Activated T-helper 9 cell treated with anti-CD3 and anti-CD28 coated beads, Interleukin-2, amount 50 U/mL, for 16 hours (primary cell): ENCODE measurements at places on chromosomes 12 and 14.

DNA sequence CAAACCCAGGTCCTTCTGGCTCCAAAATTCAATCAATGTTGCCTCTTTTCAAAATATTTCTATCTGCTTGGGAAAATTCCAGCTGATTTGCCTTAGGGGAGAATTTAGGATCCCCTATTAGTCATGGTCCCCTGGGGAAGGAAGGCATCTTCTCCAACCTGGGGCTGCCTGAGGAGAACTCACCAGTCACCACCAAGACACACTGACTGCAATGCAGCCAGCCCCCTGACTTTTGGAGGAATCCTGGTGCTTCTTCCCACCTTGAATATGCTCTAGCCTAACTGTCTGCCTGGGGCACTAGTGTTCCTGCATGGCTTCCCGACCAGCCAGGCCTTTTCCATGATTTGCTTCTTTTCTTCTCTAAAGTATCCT, 71.8 kb upstream of the BCL2L14 start:
- no peak for DNase-seq

DNA sequence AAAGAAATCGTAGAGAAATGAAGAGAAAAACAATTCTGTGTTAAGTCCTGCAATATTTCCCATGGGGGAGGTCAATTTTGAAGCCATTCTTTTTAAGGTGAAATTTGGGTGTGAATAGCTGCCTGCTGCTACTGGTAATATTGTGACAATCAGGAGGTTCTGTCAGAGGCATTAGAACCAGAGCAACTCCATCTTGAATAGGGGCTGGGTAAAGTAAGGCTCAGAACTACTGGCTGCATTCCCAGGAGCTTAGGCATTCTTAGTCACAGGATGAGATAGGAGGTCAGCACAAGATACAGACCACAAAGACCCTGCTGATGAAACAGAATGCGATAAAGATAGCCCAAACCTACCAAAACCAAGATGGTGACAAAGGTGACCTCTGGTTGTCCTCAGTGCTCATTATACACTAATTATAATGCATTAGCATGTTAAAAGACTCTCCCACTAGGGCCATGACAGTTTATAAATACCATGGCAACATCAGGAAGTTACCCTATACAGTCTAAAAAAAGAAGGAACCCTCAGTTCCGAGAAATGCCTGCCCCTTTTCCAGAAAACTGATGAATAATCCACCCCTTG, 24.8 kb upstream of the MTHFD1 start:
- DNase-seq: no peak

DNA sequence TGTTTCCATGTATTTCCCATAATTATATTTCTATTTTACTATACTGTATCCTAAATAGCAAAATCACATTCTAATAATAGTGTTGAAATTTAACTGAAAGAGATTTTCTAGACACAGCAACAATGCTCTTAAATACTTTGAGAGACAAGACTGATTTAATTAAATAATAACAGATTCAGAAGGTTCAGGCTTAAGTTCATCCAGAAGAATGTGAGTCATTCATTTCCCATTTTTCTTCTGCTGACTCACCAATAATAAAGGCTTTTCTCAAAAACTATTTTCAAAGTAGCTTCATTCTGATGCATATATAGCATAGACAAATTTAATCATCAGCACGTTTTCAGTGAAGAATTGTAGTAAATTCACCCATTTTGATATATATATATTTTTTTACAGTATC, 481.4 kb downstream of the MDGA2 start:
- DNase-seq: no peak

DNA sequence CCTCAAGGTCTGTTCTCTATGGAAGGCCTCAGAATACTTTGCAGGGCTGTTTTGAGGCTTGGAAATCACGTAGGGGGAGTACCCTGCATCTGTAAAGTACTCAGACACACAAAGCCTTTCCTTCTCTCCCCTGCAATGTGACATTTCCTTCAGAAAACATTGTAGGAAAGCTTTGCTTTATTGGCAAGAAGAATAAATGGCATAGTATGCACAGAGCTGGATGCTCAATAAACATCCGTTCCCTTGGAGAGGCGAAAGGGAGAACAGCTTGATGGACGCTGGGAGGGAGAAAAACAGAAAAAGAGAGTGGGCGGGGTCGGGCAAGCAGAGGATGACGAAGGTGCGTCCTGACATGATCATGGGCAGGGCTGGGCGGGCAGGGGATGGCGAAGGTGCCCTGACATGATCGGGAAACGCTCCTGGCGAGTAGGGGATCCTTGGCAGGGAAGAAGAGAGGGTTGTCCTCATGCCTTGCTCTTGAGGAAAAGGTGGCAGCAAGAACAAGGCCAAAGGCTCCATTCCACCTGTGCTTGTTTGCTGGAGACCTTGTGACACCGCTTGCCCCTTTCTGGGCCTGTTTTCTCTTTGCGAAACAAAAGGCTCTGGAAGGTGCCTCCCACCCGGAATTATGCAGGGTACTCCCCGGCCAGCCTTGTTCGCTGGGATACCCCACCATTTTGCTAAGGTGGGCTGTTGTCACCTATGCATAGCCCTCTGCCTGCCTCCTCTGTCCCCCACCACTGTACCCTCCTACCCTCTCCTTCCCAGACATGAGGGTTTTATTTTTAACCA, 21.1 kb downstream of the IRF2BPL start:
- DNase-seq: no peak

GRCh38 chr14:23171222-23171975, 12.1 kb downstream of the SLC7A8 start:
- no peak for DNase-seq

DNA sequence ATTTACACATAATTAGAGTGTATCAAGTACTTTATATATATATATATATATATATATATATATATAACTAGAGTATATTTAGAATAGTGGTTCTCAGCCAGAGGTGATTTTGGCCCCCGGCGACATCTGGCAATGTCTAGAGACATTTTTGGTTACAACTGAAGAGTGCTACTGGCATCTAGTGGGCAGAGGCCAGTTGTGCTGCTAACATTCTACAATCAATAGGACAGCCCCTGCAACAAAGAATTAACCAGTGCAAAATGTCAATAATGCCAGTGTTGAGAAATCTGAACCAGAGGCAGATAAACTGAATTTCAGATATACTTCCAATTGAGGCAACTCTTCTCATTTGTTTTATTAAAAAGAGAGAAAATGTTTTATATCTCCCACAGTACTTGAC, 8.9 kb downstream of the GTF2A1 start:
- DNase-seq: no peak

- no peak for DNase-seq
These were observed 100.6 kb downstream of the HEATR5A start for GRCh38 chr14:31319701-31320100.

- no peak for DNase-seq
These were observed 141.5 kb downstream of the CEP83 start for GRCh38 chr12:94318181-94318580.

GRCh38 chr14:104891664-104892530, 26.8 kb downstream of the CEP170B start:
- no peak for DNase-seq

- DNase-seq: no peak
These were observed 118.1 kb downstream of the RERGL start for GRCh38 chr12:17971850-17972249.

- peak; percentile 66 for DNase-seq
These were observed 418.5 kb downstream of the TMEM121 start for GRCh38 chr14:105944632-105945610.

DNA sequence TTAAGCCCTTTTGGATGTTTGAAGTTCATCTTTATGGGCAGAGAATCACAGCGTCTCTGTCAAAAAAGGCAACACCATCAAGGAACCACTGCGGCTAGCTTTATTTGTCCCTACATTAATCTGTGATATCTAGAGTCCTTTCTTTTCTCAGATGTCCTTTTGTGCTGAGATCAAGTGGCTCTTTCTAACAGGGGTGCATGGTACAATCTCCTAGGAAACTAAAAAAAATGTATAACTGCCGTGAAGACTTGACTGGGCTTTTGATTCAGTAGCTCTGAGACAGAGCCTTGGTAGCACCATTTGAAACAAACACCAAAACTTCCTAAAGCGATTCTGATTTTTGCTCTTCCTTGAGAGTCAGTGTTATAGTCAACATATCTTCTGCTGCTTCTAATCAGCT, 33.3 kb downstream of the KCNK13 start:
- no peak for DNase-seq

- no peak for DNase-seq
These were observed 367.2 kb upstream of the LMO3 start for GRCh38 chr12:16972923-16973770.

DNA sequence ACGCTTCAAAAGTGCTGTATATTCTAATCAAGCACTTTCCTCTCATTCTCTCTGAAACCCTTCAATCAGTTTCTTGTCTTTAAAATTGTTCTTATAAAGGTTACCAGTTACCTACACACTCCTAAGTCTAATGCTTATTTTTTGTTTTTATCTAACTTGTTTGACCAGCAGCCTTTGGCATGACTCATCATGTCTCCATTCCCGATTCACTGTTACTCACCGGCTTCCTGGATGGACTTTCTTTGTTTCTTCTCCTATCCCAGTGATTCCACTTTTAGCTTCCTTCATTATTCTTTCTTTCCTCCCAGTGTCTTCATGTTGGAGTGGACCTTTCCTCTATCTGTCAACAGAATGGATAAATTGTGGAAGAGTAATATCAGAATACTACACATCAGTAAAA, 368.6 kb upstream of the CCDC196 start:
- DNase-seq: no peak

- DNase-seq: no peak
These were observed 11.6 kb downstream of the RAPGEF3 start for GRCh38 chr12:47747126-47747525.

- DNase-seq: no peak
These were observed 82.6 kb downstream of the ERC1 start for GRCh38 chr12:1073652-1074051.

GRCh38 chr12:33825442-33825841, 196.9 kb upstream of the ALG10 start:
- no peak for DNase-seq

- DNase-seq: no peak
These were observed 344 bp downstream of the LPAR5 start for GRCh38 chr12:6635375-6635855.

DNA sequence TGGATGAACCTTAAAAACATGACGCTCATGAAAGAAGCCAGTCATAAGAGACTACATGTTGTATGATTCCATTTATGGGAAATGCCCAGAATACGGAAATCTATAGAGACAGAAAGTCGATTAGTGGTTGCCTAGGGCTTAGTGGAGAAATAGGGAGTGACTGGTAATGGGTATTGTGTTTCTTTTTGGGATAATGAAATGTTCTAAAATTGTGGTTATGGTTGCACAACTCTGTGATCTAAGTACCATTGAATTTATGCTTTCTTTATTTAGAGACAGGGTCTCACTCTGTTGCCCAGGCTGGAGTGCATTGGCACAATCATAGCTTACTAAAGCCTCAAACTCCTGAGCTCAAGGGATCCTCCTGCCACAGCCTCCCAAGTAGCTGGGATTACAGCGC, 8.0 kb downstream of the RBMS2 start:
- DNase-seq: no peak
